ENCODE measurements at places on chromosomes 12 and 14.

DNA sequence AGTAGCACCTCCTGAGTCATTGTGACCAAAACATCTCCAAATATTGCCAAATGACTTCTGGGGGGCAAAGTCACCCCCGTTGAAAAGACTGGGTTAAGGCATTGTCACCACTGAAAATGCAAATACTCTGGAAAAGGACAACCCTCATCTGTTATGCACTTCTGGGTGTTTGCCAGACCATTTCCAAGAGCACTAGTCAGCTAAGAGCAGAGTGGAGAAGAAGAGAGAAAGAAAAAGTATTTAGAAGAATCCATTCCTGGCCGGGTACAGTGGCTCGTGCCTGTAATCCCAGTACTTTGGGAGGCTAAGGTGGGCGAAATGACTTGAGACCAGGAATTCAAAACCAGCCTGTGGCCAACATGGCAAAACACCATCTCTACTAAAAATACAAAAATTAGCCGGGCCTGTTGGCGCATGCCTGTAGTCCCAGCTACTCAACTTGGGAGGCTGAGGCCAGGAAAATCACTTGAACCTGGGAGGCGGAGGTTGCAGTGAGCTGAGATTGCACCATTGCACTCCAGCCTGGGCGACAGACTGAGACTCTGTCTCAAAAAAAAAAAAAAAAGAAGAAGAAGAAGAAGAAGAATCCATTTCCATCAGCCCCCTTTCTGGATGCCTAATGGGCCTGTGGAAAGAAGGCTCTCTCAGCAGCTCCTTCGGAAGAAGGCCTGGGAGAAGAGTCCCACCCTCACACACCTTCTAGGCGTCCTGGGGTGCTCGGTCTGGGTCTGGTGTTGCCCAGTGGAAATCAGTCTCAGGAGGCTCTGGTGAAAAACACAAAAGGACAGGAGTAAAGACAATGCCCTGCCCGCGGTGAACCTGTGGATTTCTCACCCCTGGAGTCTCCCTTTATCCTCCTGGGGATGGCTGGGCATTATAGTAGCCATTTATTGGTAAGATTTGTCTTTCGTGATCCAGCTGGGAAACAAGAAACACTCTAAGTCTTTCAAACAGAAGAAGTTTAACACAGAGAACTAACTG, 3.5 kb upstream of the LTBR start:
- no peak for ATAC-seq

- ATAC-seq = peak; percentile 41
Observed at GRCh38 chr12:132084621-132085290, 59.4 kb downstream of the DDX51 start.

GRCh38 chr12:56417739-56418138, 31.5 kb downstream of the TIMELESS start:
- no peak for ATAC-seq

GRCh38 chr12:28963554-28963953, 185.5 kb upstream of the FAR2 start:
- ATAC-seq = no peak

DNA sequence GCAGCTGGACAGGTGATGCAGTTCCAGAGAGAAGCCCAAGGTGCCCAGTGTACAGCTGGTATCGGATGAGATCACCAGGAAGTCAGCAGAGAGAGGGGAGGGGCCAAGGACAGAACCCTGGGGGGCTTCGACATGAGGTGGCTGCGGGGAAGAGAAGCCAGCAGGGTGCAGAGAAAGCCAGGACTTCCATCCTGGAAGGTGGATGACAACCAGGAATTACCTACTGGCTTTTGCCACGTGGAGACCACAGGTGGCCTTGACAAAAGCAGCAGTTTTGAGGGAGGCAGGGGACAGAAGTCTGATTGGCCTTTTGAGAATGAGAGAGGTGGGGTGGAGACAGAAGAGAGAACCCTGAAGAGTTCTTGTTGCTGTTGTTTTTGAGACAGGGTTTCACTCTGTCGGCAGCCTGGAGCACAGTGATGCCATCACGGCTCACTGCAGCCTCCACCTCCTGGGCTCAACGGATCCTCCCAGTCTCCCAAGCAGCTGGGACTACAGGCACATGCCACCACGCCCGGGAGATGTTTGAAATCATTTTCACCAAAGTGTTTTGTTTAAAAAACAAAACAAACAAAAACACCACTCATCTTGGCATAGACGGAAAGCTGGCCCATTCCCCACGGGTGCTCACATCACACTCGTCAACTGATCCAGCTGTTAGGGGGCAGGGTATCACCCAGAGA, 35.2 kb downstream of the CDC42BPB start:
- no peak for ATAC-seq

DNA sequence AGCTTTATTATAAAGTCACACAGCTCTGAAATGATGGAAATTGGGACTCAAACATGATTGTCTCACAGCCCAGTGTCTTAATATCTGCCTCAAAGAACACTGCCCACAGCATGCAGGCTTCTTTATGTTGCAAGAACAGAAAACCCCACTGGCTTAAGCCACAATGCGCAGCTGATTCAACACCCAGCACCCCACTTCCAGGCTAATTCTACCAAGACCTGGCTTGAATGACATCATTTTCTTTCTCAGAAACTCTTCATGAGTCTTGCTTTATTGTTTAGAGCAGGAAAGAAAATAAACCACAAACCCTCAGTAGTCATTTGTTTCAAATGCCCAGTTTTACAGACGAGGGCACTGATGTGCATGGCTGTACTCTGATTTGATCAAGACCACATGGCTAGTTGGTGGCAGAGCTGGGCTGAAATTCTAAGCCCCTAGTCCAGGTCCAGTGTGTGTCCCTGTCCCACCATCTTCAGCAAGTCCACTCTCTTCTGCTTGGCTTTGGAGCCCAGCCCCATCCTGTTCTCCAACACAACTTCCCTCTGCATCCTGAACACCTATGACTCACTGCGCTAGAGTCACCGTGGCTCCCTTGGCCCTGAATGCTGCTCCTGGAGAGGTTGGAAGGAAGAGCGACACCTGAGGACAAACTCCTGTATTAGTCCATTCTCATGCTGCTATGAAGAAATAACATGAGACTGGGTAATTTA, 50.3 kb upstream of the SRSF5 start:
- peak; percentile 74 for ATAC-seq

GRCh38 chr12:124422142-124422569, 127.3 kb downstream of the RFLNA start:
- no peak for ATAC-seq

DNA sequence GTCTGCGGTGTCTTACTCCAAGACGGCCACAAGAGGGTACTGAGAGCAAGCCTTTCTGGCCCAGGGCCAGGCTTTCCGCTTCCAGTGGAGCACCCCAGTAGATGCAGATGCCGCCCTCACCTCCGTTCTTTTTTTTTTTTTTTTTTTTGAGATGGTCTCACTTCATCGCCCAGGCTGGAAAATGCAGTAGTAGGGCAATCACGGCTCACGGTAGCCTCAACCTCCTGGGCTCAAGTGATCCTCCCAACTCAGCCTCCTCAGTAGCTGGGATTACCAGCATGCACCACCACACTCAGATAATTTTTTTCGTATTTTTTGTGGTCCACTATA, 5.6 kb upstream of the LBHD2 start:
- ATAC-seq = peak; percentile 50

DNA sequence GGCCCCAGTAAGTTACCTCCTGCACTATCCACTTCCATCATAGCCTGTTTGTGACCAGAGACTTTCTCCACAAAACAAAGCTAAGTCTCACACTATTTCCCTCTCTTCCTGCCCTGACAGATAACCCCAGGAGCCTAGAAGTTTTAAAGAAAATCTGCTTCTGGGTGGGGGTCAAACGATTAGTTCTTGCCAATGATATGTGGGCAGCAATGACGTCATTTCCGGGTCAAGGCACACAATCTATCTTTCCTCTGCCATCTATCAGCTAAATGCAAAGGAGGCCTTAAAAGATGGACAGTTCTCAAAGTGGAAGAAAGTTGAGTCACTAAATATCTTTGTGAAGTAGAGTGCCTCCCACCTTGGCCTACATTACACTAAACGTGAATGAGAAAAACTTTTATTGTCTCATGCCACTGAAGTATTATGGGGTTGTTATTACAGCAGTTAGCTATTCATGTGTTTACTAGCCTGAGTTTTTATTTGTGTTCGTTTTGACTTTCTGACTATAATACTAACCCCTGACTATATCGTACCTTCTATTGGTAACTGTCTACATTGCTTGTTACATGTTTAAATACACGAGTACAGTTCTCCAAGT, 86.2 kb downstream of the DENND5B start:
- no peak for ATAC-seq

DNA sequence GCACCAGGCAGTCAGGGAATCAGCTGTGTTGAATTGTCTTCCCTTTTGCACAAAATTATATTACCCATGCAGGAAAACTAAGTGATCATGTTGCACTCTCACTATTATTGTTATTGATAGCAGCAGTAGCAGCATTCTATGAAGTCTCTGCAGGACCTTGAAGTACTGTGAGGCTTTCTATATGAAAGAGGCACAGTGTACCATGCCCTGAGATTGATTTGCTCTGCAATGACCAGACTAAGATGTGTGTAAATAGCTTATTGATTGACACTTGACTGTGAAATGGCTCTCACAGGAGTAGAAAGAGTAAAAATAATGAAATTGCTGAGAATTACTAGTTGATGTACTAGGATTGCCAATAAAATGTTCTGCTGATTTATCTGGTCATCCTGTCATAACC, 99.9 kb downstream of the KICS2 start:
- ATAC-seq = no peak

DNA sequence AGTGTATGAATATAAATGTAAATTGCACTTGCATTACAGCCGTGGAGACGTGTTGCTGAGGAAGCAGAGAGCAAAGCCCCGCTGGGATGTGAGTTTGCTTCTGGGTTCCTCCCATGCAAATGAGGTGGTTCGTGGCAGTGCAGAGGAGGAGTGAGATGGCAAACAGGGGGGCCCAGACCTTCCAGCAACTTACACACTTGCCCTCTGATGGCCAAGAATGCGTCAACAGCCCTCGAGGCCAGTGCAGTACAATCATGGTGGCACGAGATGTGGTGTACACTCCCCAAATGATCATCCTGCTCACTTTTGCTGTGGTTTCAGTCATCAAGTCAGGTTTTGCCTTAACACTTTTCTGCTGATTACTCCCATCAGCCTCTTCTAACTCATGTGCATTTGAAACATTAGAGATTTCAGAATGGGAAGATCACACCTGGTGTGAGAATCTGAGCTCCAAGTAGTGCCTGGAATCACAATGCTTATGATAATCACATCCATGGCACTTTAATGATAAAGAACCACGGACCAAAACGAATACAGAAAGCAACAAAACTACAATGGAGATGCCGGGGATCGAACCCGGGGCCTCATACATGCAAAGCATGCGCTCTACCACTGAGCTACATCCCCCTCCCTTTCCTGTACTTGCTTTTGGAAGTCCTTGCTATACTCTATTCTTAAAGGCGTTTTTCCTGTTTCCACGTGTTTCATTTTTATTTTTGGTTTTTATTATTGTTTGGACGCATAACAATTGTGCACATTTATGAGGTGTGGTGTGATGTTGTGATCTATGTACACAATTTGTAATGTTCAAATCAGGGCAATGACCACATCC, 7.0 kb upstream of the UBC start:
- peak; percentile 63 for ATAC-seq

GRCh38 chr14:95515080-95515489, 1.4 kb downstream of the SYNE3 start:
- no peak for ATAC-seq

DNA sequence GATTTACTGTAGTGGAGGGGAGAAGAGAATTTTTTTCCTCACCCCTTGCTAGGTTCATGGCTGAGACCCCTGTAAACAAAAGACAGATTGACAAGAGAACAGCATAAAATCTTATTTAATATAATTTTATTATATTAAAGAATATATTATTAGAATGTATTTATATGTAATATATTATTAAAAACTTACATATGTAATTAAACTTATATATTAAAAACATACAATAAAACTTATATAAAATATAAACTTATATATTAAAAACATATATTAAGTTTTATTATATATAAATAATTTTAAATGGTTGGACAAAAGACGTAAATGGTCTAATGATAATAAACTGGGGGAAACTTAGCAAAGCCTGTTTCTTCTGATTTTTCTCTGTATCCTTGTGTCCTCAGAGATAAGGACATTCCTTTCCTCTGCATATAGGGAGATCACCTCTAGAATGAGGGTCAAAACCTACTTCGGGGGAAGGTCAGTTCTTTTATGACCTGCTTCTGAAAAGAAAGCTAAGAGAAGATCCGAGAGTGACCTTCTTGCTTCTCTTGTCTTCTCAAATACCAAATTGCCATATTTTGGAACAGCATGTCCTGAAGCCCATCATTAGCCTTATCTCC, 8.9 kb upstream of the PPM1H start:
- no peak for ATAC-seq

DNA sequence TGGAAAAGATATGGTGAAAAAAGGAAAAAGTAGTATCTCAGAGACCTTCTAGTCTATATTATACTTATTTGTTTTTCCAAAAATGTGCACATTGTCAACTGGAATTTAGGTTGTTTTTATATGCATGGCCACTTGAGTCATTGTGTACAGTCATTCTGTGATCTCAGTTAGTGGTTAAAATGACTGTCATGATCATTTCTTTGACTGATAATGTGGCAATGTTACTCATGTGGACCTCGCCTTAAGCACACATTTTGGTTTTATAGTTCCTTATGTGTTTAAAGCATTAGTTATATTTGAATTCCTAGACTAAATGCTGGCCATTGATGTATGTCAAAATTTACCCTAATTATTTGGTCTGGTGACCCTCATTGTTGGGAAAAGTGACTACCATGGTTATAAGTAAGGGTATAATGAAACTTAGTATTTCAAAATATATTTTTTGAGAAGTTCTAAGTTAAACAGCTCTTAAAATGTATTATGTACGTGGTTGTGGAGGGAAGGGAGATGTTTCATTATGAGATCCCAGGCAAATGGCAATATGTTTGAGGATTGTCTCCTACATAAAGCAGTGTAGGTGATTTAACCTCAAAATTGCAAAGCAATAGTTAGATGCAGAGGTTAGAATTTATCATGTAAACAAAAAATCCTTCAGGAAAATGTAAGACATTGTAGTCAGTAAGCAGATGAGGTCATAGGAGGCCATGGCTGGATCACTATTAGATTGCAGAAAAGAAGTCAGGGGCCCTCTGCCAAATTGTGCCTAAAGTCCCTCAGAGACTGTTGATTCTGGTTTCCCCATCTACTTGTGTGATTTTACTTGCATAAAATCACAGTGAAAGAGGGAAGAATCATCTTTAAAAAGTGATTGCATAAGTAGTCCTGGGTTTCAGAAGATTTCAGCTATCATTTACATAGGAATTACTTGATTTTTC, 17.5 kb downstream of the PNMA1 start:
- ATAC-seq = peak; percentile 95

DNA sequence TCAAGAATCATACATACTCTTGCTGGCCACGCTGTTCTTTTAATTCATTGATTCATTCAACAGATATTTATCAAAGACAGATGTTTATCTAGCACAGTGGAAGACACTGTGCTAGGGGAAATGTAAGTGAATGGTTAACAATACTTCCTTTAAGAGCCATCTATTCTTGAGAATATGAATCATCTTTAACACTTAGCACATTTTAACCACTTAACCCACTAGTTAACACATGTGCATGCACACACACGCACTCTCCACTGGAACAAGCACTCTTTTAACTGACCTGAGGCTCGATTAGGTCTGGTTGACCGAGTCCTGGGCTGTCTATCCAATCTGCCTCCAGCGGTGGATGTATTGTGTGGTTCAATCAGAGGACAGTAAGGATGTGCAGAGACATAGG, 34.6 kb downstream of the LMNTD1 start:
- no peak for ATAC-seq
